Fibroblast of pulmonary artery (primary cell): ENCODE measurements at places on chromosomes 4 and X.

GRCh38 chr4:81509822-81510221 lies 38.1 kb upstream of the RASGEF1B start:
- no peak for DNase-seq

GRCh38 chr4:121216461-121216860 lies 52.3 kb upstream of the TNIP3 start:
- DNase-seq = no peak

DNA sequence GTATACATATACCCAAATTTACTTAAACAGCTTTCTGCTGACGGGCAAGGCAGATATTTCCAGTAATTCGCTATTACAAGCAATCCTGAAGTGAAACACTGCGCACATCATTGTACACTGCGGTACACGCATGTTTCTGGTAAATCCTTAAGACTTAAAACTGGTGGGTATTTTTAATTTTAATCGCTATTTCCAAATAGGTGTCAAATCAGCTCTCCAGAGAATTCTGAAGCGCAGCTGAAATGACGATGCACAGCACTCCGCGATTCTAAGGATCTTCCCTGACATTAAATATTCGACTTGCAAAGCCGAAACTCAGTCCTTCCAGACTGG lies 361 bp downstream of the TMEM128 start:
- no peak for DNase-seq

- no peak for DNase-seq
These were observed 913 bp upstream of the SMIM10L2A start for GRCh38 chrX:135420831-135421230.

DNA sequence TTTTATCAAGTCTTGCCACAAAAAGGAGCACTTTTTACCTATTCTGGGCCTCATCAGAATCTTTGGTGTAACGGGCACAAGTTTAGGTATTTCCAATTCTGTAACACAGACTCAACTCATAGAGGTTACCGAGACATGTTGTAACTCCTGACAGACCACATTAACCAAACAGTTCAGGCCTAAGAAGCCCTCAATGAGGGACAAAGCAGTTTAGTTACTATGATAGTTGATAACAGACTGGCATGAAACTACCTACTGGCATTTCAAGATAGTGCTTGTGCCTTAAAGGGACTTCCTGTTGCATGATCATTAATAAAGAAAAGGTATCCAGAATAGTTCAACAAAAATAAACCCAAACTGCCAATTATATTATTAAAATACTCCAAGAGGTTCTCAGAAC lies 64.1 kb downstream of the HUWE1 start:
- no peak for DNase-seq

- peak; percentile 0 for DNase-seq
These were observed 37.5 kb downstream of the PNPLA4 start for GRCh38 chrX:7889680-7890079.

DNA sequence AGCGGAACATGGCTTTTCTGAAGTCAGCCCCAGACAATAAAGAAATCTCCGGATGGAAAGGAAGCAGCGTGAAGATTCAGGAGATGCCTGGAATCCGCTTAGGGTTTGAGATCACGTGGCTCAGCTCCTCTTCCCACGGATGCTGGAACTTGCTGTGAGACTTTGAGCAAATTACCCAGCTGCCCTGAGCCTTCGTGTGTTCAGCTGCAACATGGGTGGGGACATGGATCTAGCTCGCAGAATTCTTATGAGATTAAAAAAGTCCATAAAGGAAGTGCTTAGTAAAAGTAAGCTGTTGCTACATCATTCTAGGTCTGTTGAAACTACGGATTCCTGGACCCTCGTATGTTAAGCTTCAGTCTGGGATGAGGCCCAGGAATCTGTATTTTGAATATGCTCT lies 55.7 kb upstream of the STIM2 start:
- no peak for DNase-seq

DNA sequence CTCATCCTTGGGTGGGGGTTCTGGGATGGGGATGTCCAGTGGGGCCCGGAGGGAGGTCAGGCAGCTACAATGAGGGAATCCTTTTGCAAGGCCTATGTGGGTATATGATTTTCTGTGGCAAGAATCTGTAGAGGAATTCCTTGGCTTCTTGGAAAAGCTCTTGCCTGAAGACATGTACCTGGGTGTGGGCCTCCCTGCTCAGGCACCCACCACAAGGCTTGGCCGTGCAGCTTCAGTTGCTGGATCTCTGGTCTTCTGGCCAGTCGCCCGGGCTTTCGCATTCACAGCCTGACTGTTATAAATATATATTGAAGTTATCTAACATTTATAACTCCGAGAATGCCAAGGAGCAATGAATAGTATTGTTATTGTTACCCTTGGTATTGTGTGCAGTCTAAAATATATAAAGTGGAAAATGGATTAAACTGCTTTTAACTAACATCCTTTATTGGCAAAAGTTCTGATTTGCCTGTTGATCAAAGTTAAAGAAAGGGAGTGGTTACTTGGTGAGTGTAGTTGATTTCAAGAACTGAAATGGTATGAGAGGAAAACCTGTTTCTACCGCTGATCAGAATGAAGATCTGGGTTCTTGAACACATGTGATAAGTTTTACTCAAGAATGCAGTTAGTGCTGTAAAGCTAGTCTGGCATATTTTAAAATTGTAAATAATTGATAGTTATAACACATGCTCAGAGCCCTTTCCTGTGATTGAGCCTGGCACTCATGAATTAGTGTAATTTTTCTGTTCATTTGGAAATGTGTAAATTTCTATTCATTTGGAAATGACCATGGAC lies 36.0 kb downstream of the PTTG2 start:
- no peak for DNase-seq

DNA sequence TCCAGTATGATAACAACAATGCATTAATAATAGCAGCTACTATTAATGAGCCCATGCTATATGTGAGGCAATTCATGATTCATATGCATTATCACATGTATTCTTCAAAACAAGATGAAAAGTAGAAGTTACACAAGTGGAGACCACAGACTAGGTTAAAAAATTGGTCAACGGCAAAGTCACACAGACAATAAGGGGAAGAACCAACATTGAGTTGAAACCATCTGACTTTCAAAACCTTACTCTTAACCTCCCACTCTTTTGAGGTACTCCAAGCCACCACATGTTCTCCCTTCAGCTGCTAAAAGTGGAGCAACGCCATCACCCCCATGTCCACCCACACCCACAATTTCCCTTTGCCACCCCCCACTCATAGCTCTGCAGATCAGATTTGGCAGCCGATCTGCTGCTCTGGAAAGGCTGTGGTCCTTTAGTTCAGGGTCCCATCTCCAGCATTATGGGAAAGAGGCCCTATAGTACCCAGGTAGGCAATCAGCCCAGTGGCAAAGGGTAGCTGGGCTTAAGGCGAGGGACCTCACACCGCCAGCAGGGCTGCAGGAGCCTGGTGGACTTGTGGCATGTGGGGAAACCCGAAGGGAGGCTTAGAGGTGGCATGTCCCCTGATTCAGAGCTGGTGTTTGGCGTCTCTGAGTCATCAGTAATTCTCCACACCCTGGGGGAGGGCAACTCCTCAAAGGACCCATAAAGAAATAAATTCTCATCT lies 33.5 kb upstream of the CYBB start:
- no peak for DNase-seq

GRCh38 chr4:4418676-4419390 lies 31.9 kb downstream of the NSG1 start:
- no peak for DNase-seq

DNA sequence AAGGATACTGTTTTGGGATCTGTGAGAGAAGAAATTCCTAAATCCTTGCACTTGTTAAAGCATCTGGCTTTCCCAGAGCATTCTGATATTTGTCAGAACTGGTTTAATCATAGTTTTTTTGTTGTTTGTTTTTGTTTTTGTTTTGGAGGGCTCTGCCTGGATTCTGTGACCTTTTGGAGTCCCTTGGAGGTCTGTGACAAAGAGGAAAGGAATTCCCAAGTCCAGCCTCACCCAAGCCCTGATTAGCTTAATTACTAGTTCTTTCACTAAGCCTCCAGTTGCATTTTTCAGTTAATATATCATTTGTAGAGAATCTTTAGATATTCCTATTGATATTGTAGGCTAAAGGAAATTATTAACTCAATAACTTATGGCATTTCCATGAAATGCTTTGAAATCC lies 711 bp downstream of the ACE2 start:
- DNase-seq = no peak

DNA sequence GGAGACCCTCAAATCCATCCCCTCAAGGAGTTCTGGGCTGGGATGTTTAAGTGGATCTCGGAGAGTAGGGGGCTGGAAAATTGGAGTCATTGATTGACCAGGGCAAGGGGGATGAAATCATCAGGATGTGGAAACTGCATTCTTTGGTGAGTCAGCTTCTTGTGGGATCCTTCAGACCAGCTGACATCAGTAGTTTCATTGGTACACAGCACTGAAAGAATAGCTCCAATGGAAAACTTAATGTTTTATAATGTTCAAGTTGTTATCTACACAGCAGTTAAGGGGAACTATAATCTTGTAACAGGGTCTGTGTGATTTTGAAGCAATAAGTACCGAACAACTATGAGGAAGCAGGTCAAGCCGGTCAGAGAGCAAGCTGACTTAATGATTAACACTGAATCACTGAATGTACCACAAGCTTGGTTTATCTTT lies 506.1 kb downstream of the RPA4 start:
- peak; percentile 76 for DNase-seq

DNA sequence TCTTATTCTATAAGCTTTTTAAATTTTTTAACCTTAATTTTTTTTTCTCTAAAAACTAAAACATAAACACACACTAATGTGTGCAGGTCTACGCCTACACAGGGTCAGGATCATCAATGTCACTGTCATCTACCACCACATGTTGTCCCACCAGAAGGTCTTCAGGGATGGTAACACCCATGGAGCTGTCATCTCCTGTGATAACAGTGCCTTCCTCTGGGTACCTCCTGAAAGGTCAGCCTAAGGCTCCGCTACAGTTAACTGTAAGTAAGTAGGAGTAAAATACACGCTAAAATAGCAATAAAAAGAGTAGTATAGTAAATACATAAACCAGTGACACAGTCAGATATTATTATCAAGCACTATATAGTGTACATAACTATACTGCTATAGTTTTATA lies 45.9 kb upstream of the GPRIN3 start:
- DNase-seq = no peak

DNA sequence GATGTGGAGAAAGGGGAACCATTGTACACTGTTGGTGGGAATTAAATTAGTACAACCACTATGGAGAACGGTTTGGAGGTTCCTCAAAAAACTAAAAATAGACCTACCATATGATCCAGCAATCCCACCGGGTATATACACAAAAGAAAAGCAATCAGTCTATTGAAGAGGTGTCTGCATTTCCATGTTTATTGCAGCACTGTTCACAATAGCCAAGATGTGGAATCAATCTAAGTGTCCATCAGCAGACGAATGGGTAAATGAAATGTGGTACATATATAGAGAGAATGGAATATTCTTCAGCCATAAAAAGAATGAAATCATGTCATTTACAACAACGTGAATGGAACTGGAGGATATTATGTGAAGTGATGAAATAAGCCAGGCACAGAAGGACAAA lies 208.1 kb downstream of the TRIML1 start:
- DNase-seq = no peak

DNA sequence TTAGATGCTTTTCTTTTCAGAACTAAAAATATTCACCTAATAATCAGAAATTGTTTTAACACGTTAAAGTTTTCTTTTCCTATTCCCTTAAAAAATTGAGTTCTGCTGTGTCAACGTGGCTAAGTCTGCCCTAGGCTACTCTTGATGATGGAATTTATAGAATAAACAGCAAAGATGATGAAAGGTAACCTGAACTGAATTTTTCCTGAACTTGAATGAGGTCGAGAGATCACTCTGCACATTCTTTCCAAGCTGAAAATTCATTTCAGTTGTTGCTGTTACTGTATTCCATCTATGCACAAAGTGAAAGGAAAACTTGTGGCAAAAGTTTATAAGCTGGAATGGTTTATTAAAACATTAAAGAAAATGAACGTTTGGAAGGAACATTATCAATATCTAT lies 245.9 kb upstream of the GIMD1 start:
- DNase-seq = no peak

- DNase-seq = no peak
These were observed 6.4 kb upstream of the UBA1 start for GRCh38 chrX:47187106-47187677.

DNA sequence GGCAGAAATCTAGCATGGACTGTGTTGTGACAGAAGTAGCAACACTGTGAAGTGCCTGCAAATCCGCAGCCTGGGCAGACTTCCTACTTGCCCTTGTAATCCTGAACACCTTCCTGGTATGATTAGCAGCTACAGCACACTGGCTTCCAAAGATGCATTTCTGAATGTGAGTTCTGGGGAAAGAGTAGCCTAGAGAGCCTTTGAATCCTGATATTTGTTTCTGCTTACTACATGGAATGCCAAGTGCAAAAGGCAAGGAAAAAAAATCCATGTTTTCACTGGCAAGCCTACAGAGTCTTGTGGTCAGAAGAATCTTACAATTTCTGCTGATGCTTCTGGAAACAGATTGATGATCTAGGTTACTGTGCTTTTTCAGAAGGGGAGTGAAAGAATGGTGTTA lies 223.7 kb downstream of the COL25A1 start:
- peak; percentile 69 for DNase-seq

DNA sequence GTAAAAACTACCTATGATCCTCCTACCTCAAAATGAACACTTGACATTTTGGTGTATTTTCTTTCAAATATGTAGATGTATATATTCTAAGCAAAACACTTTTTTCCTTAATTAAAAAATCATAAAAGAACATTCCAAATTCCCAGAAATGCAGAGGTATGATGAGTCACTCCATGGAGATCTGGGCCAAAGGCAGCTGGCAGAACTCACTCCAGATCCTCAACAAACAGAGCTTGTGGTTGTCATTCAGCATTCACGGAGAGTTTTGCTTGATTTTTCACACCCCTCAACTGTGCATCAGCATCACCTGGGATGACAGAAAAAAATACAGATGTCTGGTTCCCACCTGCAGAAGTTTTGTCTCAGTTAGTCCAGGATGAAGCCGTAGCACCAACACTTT lies 144.6 kb downstream of the KIT start:
- DNase-seq = no peak

DNA sequence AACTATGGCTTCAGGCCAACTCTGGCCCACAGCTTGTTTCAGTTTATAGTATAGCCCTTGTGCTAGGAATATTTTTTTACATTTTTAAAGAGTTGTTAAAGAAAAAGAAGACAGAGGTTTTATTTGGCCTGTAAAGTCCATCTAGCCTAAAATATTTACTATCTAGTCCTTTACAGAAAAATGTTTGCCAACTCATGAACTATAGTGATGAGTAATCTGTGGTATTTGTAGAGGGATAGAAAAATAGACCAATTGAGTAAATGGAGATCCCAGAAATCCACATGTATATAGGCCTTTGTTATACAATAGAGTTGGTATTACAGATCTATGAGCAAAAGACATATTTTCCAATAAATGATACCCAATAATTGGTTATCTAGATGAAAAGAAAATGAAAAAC lies 288.7 kb downstream of the PRDM5 start:
- no peak for DNase-seq

DNA sequence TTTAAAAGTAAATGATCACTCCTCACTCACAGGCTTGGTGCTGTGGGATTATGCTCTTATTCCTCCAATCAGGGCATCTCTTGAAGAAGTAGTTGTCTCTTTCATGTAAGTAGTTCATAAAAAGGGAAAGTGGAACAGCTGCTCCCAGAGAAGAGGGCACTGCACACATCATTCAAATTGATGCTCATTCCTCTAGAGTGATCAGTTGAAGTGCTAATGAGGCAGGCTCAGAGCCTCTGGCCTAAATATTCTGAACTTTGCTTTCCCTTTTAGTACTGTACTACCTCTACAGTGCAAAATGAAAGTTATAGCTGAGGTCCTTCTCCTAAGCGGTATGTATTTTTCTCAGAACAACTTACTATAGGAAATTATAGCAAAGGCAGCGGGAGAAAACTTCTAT lies 1453.1 kb downstream of the ARAP2 start:
- DNase-seq = no peak
